ENCODE measurements at places on chromosomes 4 and X.

DNA sequence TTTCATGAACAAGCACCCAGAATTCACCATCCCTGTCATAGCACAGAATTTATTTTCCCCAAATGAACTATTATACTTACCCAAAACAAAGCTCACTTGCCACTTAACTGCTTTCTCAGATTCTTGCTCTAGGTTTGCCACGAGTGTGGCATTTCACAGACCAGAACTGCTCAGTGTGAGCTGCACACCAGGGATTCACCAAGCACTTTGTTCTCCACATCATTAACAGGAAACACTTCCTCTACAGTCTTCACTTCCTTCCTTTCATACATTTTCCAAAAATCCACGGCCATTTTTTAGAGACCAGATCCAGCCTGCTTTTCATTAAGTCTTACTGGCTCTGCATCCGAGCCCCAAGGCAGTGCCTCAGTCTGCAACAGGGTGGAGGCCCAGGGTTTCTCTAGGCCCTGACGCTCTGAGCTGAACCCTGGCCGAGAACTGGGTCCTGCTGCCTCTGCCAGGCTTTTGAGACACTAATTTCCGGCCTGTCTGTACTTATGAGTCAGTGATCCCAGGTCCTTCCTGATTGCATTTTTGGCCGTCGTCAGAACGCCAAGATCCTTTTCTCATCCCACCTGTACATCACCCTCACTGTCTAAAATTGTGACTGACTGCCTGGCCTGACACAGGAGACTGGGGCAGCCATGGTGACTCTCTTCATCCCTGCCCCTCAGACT is 67.6 kb upstream of the MTNR1A start:
- DNase-seq = no peak

- DNase-seq = no peak
Measured at GRCh38 chrX:39513836-39514235, 583.9 kb downstream of the BCOR start.

- peak; percentile 10 for DNase-seq
Measured at GRCh38 chrX:72080150-72080549, 51.6 kb downstream of the RTL5 start.

DNA sequence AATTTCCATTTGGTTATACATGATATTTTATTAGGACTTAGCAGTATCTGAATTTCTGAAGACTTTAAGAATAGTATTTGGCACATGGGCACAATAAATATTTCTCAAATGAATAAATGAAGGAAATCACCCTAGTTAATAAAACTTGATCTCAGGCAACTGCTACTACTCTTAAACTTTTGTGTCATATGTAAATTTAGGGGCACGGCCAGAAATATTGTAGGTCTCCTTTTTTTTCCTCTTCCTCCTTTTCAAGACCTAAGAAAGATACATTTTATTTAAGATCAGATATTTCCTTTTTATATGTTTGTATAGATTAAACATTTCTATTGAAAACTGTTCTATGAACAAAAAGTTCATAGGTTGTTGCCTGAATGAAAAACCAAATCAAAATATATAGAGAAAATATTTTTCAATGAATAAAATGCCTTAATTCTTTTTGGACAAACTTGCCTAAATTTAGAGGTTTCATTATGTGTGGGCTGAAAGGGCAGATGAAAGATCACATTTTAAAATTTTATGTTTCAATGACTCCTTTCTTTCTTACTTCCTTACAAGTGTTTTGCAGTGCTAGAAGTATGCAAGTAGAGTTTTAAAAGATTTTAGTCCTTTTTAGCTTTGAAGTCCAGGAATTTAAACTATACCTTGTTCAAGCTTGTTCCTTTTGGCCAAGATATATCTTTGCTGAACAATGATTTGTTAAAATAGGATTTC is 26.3 kb downstream of the CNKSR2 start:
- DNase-seq = no peak

- no peak for DNase-seq
Measured at GRCh38 chrX:77731821-77732419, 54.1 kb downstream of the ATRX start.
